ENCODE measurements at places on chromosomes 2 and 18.

GRCh38 chr2:78237704-78238103 is 715.5 kb upstream of the LRRTM4 start:
- DNase-seq: no peak

GRCh38 chr18:1438967-1439366 is 534.3 kb downstream of the ADCYAP1 start:
- DNase-seq: no peak

DNA sequence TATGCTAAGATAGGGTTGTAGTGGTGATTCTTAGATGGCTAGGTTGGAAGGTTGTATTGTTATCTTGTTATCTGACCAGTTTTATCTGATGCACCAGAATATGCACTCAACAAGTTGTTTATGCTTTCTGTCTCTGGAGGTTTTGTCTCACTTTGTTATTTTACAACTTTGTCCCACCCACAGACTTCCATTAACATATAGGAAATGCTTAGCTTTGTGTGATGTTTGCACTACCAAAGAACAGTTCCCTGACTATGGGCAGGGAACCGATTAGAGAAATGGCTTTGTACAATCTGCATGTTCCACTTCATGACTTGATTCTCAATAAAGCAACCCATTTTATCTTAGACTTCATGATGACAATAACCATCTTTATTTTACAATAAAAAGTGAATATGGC is 160.6 kb upstream of the CDH20 start:
- no peak for DNase-seq

DNA sequence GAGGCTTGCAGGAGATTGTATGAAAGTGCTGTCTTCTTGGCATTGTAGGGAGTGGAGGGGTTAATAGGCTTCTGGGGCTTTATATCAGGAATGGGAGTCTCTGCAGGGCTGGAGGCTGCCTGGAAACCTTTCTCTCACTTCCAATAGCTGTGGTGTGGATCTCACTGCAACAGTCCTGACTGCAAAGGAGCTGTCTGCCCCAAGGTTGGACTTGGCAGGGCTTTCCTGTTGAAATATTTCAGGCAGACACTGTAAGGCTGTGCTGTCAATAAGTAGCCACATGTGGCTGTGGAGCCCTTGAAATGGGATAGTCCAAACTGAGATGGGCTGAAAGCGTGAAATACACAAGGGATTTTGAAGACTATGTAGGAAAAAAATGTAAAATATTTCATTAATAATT is 399.1 kb upstream of the SPRED2 start:
- DNase-seq: no peak

DNA sequence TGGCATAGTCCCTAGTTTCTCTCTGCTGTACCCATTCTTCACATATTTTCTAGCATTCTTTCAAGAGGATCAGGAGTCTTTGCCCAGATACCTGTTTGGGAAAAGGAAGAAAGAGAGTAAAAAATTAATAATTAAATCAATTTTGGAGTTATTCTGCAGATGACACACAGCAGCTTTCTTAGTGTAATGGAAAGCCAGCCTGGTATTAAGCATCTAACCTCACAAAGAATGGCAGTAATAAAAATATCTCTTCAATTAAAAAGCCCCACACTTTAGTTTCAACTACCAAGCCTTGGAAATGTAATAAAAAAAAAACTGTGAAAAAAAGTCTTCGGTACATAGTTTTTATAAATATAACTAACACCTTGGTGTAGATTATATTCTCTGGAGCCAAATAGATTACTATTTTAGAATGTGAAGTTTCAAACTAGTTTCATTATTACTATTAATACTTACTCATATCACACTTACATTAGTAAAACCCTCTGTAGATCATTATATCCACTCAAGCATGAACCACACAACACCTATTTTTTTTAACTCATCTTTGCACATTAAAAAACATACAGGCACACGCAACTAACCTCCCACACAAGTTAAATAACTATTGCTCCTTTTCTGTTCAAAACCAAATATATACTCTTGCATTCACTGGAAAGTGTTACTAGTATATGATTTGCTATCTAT is 90.9 kb downstream of the GPD2 start:
- DNase-seq: no peak

- DNase-seq: no peak
Measured at GRCh38 chr2:140526575-140526974, 1604.2 kb downstream of the LRP1B start.

- DNase-seq: no peak
Measured at GRCh38 chr2:48693066-48693465, 62.5 kb downstream of the LHCGR start.

DNA sequence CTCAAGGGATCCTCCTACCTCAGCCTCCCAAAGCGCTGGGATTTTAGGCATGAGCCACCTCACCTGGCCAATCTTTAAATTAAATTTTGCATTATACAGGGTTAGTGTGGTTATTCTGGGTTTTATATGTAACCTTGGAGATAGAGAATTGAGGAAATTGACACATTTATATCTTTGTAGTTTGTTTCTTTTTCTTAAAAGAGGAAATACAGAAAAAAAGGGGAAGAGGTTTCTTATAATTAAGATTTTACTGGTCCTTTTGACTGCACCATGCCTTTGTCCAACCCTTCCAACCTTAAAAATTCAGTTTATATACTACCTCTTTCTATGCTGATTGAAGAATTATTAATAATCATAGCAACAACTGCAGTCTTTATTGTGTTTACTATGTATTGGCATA is 210.1 kb upstream of the STON1 start:
- DNase-seq: no peak

DNA sequence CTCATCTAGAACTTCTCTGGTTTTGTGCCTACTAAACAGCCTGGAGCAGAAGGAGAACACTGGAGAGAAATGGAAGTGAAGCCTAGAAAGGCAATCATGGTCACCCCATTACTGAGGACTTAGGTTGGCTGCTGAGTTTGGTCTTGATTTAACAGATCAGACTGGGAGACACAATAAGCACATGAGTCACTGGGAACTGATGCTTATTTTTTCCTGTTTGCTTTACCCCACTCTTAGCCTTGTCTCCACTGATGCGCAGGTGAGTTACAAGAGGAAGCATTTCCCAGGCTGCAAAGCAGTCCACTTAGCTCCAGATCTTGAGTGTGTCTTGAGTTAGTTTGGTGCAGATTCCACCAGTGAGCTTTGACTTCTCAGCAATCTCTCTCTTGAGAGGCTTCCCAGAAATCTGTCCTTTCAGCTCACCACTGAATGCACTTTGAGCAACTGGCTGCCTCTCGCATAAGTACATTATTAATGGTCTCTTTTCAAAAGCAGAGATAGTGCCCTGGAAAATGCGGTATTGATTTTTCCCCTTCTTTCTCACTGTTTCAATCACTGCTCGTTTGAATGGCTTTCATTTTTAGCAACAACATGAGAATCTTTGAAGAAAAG is 390.2 kb upstream of the SETBP1 start:
- no peak for DNase-seq

DNA sequence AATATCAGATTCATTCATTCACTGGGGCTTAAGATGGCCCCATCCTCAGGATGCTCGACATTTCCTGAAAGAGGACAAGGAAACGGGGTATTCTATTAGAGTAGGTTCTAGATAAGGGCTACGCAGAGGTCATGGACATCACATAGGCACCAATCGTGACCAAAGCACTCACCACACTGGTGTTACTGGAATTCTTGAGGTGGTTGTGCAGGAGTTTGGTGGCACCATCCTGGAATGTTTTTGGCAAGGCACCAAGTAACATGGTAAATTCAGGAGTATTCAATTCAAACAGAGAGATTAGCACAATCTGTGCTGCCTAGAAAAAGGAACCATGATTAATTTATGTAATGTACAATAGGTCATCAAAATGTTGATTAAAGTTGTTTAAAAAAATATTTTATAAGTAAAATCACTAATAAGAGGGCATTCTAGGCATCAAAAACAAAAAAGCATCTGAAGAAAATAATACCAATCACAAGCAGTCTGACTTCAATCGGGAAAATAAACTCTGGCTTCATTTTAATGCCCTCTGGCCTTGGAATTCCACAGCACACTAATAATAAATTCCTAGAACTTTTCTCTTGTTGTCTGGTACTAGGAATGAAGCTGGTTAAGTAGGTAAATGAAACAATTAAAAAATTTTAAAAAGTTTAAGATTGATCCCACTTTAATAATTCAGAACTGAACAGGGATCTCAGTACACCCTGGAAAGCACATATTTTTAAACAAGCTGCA is 102.8 kb upstream of the TFCP2L1 start:
- no peak for DNase-seq

GRCh38 chr2:210268281-210268680 is 43.0 kb upstream of the ACADL start:
- no peak for DNase-seq

DNA sequence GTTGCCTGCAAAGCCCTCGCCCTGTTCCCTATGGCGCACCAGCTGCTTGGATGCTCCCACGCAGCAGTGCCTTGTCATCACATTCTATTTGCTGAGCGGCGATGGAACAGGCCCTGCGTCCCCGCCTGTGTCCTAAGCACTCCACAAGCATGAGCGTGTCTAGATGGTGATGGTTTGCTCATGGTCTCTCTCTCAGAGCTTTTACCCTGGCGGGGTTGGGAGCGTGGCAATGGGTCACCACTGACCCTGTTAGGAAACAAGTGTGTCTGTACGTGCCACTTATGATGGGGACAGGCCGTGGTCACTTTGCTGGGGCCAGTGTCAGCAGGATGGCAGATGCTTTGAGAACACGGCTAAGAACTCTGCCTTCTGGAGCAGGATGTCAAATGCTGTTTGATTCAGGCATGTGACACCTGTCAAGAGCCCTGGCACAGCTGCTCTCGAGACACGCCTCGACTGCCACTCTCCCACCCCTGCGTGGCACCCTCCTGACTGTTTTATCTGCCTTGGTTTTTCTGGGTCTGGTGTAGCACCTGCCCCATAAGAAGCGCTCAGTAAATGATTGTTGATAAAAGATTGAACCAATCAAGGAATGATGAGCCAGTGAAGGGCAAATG is 44.2 kb downstream of the RRM2 start:
- DNase-seq: peak; percentile 15

GRCh38 chr2:240662681-240663080 is 20.0 kb downstream of the AQP12B start:
- no peak for DNase-seq

- DNase-seq: no peak
Measured at GRCh38 chr2:100057901-100058261, 84.5 kb downstream of the AFF3 start.

GRCh38 chr2:177489719-177490301 is 97.2 kb downstream of the AGPS start:
- DNase-seq: peak; percentile 39

DNA sequence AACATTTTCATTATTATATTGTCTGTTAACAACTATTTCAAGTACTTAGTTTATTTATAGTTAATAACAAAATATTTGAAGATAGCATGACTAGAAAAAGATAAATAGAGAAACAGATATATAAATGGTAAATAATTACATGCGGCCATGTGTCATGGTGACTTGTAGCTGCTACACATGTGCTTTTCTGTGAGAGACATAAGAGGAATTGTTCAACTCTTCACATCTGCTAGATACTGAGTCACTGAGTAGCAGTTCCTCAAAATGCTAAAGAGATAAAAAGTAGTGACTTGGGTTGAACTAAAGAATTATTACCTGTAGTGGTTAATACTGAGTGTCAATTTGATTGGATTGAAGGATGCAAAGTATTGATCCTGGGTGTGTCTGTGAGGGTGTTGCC is 37.5 kb upstream of the SCN9A start:
- no peak for DNase-seq

- no peak for DNase-seq
Measured at GRCh38 chr2:77522888-77523287, 712 bp upstream of the LRRTM4 start.

DNA sequence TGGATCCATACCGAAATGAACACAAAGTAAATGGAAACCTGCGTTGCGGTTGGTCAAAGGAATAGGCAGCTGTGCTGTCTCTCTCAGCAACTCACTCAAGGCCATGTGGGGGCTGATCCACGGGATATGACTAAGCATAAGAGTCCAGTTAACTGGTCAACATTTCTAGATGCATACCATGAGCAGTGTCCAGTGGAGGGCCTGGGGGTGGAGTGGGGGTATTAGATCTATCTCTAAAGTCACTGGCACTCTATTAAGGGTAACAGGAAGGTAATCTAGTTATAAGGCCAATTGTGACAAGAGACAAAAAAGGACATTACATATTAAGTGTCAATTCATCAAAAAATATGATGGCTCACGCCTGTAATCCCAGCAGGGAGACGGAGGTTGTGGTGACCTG is 136.8 kb downstream of the TTC32 start:
- DNase-seq: no peak

GRCh38 chr18:37669991-37670534 is 104.5 kb upstream of the CELF4 start:
- DNase-seq: peak; percentile 94

DNA sequence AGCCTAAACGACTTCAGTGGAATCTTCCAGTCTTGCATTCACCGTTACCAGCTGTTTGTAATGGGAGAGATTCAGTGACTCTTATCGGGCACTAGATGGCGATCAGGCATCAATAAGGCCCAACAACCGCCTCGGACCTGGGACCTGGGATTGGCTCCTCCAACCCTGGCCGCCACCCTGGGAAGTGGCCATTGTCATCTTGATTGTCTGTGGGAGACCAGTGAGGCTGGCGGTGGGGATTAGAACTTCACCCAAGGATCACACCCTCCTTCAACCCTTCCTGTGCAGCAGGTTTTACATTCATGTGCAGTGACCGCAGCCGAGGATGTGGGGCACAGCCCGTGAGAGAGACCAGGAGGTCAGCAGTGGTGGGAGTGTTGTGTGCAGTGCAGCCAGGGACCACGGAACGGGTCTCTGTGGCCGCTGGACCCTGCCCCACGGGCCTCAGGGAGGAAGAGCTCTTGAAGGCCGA is 85.3 kb downstream of the SPP2 start:
- DNase-seq: peak; percentile 78

DNA sequence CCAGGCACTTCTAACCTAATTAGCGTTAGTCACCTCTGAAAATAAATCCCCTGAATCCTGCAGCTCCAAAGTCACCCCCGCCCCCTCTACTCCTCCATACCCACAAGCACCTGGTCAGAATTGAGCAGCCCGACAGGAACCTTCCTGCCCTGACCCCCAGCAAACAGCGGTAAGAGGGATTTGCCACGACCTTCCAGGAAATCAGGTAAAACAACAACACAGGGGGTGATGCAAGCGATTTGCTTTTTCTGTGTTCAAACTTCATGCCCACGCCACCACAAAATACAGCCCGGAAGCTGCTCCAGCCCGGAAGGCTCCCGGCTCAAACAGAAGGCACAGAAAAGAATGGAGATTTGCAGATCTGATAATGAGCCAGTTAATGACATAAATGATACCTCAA is 367.1 kb downstream of the GPD2 start:
- DNase-seq: peak; percentile 64

DNA sequence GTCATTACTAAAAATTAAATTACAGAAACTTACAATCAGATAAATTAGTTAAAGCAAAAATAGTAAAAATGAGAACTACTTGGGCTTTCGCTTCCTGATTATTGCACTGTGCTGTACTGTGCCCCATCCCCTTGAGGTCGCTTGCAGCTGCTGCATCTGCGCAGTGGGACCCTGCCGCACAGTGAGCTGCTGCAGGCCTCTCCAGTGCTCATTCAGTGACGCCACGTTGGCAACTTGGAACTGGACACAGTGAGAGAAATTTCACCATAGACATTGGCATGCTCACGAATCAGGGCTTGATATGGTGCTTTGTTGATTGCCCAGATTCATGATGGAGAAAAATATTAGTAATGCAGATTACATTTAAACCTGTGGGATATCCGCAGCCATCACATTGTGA is 290.8 kb upstream of the MYT1L start:
- no peak for DNase-seq

GRCh38 chr18:76493213-76494161 is 1.6 kb downstream of the ZNF516 start:
- no peak for DNase-seq

- DNase-seq: no peak
Measured at GRCh38 chr18:52174220-52174619, 165.8 kb upstream of the DCC start.

All from NCI-H1105 treated with DMSO at 0.1 percent for 48 hours (cell line).